ENCODE measurements at places on chromosomes 6 and 20.

- peak; percentile 96 for DNase-seq
Measured at GRCh38 chr6:31729515-31729978, 448 bp upstream of the DDAH2 start.

GRCh38 chr6:56156643-56157042, 90.7 kb downstream of the COL21A1 start:
- DNase-seq = no peak

GRCh38 chr6:113291751-113292445, 565.2 kb upstream of the MARCKS start:
- no peak for DNase-seq

DNA sequence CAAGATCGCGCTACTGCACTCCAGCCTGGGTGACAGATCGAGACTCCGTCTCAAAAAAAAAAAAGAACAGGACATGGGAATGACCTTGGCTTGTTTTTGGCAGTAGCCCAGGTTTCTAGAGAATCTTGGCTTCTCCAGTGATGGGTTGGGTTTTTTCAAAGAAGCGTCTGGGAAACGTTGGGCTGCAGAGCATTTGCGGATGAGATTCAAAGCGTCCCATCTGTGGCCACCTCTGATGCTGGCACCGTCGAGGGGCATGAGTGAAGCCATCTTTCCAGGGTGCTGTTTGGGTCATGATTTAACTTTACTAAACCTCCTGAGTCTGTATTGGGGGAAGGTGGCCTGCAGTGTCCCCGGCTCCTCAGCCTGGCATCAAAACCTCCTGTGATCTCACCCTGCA, 43.2 kb upstream of the SRF start:
- DNase-seq = no peak
